Esophagus squamous epithelium (tissue), 5 donors: ENCODE measurements at places on chromosomes 7 and 10.

DNA sequence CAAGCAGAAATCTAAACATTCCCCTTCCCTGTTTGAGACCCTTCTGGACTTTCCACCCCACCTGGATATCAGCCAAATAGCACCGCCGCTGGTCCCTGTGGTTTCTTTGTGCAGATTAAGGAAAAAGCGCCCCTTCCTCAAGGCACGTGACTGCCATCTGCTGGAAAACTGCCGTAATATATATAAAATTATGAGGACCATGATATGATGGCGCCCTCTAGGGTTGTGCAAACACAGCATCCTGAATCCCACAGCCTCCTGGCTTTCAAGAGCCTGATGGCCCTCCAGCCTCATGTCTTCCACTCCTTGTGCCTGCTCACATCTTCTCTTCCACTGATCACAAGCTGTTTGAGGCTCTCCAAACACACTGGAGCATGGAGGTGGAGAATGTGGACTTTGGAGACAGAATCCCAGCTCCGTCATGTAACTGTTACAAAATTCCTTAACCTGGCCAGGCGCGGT is 121.3 kb downstream of the MYL10 start:
- no peak for DNase-seq

DNA sequence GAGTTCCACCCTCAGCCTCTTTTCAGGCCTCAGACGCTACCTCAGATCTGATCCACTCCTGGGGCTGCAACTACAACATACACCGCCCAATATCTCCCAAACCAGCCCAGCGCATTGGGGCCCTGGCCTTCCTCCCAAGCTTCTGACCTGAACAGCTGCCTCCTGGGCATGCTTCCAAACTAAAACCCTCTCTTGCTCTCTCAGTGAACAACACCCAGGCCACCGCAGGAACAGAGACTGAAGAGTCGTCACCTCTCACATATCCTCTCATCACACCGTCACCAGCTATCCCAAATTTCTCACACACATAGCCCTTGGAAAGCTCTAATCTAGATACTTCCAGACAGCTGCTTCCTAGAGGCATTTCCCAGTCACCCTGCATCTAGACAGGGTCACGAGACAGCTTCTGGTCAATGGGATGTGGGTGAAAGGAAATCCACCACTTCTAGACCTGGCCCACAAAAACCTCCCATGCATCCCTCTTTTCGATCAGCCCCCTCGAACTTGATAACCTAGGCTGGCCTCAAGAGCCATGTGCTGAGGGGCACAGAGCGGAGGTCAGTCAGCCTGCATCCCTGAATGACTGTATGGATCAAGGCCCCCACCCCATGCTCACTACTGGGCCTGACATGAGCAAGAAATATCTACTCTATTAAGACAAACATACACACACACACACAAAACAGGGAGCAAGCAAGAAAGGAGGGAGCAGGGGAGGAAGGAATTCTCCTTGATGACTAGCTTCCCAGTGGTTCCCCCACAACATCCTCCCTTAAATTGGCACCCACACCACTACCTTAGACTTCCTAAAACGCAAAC is 1.8 kb downstream of the PARP12 start:
- DNase-seq: no peak

DNA sequence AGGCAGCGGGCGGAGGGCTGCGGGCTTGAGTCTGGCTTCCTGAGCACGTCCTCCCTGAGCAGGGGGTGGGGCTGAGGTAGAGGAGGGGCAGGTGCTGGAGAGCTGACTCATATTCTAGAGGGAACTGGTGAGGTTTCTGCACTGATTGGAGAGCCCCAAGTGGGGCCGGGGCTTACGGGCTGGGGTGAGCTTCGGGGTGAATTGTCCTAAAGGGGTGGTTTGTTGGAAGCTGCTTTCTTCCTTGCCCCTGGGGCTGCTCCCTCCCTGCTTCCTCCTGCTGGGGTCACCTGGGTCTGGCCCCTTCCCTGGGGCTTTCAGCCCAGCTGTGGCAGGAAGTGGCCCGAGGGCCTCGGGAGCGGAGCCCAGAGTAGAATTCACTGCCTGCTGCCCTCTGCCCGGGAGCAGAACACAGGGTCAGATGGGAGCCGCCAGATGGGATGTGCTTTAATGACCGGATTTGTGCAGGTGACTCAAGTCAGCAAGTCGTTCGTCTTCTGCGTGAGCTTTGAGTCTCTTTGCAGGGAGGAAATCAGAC is 48.6 kb downstream of the FAM20C start:
- no peak for DNase-seq

DNA sequence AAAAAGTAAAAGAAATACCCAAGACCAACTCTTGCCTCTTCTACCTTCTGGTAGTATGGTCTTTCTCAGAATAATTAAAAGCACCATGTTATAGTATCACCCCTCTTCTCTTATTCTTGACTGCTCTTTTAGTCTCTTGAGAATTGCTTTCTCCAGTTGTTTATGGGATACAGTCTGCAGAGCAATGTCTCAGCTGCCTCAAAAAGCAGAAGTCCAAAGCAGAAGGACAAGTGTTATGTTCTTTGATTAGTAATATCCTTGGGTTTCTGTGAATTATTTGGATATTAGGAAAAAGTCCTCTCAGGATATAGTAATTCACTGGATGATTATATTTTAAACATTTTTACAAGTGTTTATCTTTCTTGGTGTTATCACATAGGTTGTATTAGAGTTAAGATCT is 7.4 kb downstream of the TAS2R41 start:
- DNase-seq: no peak

DNA sequence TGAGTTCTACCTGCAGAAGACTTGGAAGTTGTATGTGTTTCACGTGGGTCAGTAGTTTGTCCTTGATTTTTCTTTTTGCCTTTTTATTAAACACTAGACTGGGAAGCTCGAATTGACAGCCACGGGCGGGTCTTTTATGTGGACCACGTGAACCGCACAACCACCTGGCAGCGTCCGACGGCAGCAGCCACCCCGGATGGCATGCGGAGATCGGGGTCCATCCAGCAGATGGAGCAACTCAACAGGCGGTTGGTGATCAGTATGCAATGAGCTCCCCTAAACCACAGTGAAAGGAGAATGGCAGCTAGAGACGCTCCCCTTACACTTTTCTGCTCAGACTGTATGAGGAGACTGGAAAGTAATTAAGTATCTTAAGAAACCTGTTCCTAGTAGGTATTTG is 126.7 kb upstream of the STK17A start:
- no peak for DNase-seq

DNA sequence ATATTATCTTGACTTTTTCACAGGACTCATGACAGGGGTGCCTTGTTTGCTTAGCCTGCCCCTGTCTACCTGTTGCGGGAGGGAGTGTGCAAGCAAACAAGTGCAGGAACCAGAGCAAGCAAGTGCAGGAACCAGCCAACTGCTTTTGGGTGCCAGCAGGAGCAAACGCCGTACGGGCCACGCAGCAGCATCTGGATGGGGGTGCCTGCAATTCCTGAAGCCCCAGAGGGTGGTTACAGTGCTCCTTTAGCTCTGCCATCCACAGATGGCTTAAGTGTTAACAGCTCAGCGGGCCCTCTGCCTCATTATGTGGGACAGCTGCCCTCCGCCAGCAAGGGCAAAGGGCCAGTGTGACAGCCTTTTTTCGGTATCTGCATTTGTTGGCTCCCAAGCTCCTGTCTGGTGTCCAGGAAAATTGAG is 83.5 kb downstream of the MICU1 start:
- DNase-seq: no peak

DNA sequence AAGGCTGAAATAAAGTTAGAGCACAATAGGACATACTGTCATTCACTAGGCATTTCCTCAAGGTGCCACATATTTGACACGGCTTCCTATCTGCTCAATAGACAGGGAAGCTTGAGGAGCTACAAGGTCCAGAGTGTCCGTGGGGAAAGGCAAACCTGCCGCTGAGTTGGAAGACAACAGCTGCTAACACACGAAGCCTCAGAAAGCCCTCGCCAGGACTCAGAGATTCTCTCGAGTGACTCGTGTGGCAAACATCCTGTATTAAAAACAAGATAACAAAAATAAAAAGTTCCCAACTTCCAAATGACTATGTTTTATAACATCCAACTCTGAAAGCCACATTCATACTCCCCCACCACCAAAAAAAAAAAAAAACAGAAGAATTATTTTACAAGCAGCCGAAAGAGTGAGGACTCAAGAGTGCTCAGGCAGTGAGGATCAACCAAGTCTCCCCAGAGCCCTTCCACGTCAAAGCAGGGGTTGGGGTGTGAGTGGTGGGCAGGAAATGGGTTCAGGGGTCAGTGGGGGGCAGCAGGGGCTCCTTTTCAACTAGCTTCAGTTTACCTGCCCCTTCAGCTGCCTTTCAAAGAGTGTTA is 67.6 kb downstream of the STK17A start:
- no peak for DNase-seq

GRCh38 chr7:124914298-124914697 is 15.3 kb downstream of the POT1 start:
- no peak for DNase-seq

- DNase-seq: no peak
These were observed 488.2 kb upstream of the NRG3 start for GRCh38 chr10:81386817-81387216.

GRCh38 chr10:77325233-77325537 is 312.4 kb downstream of the KCNMA1 start:
- no peak for DNase-seq

DNA sequence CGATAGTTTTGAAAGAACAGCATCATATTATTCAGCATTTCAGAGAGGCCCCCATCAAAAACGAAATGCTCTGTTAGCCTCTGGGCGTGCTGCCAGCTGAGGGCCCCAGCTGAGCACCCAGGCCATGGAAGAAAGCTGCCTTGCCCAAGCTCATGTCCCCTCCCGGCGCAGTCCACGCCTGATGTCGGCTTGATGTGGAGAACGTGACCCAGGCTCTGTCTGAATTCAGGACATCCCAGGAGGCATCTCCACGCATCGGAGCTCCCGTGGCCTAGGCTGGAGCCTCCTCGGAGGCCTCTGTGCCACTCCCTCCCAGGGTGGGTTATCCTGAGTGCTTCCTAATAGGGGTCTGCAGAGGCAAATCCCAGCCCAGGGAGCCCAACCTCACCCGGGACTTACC is 218.3 kb upstream of the AKR1E2 start:
- no peak for DNase-seq

DNA sequence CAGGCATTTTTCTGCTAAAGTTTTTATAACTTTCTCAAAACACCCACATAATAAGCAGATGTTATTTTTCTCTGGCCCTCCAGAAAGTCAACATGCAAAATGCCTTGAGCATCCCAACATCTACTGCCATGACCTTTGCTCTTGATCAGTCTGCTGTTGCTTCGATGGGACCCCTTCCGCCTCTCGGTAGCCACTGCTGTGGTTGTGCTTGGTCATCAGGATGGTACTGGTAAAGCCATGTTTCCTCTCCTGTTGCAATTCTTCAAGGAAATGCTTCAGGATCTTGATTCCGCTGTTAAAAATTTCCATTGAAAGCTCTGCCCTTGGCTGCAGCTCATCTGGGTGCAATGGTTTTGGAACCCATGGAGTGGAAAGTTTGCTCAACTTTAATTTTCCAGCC is 533.0 kb downstream of the DNAJB6 start:
- DNase-seq: no peak

DNA sequence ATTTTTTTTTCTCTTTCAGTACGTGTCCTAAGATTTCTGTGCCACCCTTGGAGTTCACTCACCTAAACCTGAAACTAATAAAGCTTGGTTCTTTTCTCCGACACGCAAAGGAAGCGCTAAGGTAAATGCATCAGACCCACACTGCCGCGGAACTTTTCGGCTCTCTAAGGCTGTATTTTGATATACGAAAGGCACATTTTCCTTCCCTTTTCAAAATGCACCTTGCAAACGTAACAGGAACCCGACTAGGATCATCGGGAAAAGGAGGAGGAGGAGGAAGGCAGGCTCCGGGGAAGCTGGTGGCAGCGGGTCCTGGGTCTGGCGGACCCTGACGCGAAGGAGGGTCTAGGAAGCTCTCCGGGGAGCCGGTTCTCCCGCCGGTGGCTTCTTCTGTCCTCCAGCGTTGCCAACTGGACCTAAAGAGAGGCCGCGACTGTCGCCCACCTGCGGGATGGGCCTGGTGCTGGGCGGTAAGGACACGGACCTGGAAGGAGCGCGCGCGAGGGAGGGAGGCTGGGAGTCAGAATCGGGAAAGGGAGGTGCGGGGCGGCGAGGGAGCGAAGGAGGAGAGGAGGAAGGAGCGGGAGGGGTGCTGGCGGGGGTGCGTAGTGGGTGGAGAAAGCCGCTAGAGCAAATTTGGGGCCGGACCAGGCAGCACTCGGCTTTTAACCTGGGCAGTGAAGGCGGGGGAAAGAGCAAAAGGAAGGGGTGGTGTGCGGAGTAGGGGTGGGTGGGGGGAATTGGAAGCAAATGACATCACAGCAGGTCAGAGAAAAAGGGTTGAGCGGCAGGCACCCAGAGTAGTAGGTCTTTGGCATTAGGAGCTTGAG is at the start of gene CFTR:
Gene CFTR, plus strand, starts transcription at position 801 of the 830 bp plus-strand sequence. CDS start 70 bp downstream, outside the sequence.
- no peak for DNase-seq

- DNase-seq: no peak
These were observed 2.0 kb downstream of the TRAPPC14 start for GRCh38 chr7:100156331-100157068.

DNA sequence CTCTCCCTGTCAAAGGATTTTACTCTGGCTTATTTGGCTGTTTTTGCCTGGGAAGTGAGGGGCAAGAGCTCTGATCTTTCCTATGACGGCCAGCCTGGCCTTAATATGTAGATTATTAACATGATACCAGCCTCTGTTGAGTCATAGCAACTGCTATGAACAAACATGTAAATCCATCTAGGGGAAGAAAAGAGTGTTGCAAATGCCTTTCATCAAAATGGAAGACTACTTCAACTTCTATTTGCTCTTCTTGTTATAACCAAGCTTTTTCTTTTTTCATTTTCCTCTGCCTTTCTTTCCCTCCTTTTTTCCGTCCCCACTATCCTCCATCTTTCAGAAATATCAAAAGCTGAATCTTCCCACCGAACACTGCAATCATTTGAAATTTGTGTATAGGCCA is 46.6 kb downstream of the BTRC start:
- no peak for DNase-seq
